ENCODE measurements at places on chromosomes 4 and X. TPM values are rescaled to one million over a fixed set of nuclear protein-coding genes. Genes with fewer than 3 reads are reported as not detected.

Gene TMEM271
- total RNA-seq, result not detected

Gene SHROOM2
- not detected for total RNA-seq

Gene STPG2
- 0.18 TPM for total RNA-seq

Gene ZNF711
- total RNA-seq, result 0.45 TPM

Gene RASSF6
- not detected for total RNA-seq

Gene KDR
- total RNA-seq, result not detected

Gene CT55
- not detected for total RNA-seq

Gene AFP
- total RNA-seq, result not detected

Gene CFAP47
- not detected for total RNA-seq

Gene HPSE
- 13.1 TPM for total RNA-seq

Data from activated naive CD4-positive, alpha-beta T cell treated with anti-CD3 and anti-CD28 coated beads, Interleukin-2, amount 50 U/mL, for 72 hours (primary cell).